Prostate gland (tissue), 2 donors: ENCODE measurements at places on chromosomes 2 and 18.
A peak's percentile ranks its signal among the peaks of the same experiment; 100 is the strongest.

DNA sequence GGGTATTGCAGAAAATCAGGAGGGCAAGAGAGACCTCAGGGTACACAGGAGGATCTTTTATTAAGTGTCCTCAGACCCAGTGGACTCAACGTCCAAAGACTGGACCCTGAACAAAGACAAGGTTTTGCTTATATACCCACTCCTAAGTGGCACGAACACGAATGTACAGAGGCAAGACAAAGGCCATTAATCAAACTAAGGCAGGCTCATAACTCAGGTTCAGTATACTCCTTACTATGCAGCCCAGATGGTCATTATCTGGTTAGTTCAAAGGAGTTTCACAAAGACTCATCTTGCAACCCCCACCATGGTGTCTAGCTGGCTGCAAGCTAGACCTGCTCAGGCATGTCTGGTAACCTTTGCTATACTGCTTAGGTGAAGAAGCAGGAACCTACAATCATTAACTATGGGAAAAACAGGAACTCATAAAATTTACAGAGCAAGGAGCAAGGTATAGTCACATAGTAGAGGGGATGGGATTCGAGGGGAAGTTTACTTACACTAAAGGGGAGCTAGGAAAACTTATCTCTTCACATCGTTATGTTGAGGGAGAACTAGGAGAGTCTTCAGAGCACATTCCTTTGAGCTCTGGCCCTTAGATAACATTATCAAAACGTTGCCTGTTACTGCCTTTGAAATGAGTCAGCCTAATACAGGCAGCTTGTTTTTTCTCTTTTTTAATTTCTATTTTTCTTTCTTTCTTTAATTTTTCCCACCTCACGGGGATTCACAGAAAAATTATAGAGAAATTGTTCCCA, 33.9 kb downstream of the SLC4A3 start:
- no peak for DNase-seq
- H3K27me3 ChIP-seq: no peaks in the 10 kb centered on the region
- H3K36me3 ChIP-seq: no peaks in the 10 kb centered on the region
- no peaks in the 10 kb centered on the region for H3K4me1 ChIP-seq
- no peak overlapping the region for H3K27ac ChIP-seq

DNA sequence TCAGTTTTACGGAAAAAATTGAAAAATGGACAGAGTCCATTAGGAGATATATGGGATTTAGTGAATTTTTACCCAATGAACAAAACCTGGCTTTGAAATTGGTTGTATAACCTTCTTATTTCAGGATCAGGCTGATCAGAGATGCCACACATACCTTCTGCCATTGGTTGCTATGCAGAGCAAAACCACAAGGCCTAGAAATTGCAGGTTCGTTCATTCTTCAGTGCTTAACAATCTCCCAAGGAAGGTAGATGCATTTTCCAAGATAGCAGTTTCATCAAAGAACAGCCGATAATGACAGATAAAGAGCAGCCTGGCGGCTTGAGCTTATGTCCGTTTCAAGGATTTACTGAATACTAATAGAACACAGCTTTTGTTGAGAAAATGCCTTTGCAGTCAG, 868.8 kb downstream of the EPHA4 start:
- H3K27ac ChIP-seq: no peak overlapping the region
- H3K36me3 ChIP-seq: no peaks in the 10 kb centered on the region
- H3K4me1 ChIP-seq: no peaks in the 10 kb centered on the region
- no peaks in the 10 kb centered on the region for H3K27me3 ChIP-seq
- no peak overlapping the region for H3K4me3 ChIP-seq

DNA sequence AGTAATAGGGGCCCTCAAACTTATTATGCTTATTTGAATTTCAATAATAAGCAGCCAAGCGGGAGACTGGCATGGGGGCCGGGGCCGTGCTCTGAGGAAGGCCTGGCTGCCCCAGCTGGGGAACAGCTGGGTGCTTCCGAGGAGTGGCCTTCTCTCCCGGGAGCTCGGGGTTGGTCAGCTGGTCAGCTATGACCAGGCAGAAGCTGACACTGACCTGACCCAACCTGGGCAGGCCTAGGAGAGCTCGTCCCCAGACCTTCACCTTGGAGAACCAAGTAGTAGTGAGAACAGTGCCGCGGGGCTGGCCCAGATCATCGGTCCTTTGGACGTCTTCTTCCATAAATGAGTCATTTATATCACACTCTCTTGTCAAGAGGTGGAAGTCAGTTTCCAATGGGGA, 36.1 kb downstream of the RRM2 start:
- no peak overlapping the region for H3K4me3 ChIP-seq
- H3K27ac ChIP-seq: no peak overlapping the region
- DNase-seq: no peak
- no peaks in the 10 kb centered on the region for H3K27me3 ChIP-seq
- no peaks in the 10 kb centered on the region for H3K36me3 ChIP-seq

DNA sequence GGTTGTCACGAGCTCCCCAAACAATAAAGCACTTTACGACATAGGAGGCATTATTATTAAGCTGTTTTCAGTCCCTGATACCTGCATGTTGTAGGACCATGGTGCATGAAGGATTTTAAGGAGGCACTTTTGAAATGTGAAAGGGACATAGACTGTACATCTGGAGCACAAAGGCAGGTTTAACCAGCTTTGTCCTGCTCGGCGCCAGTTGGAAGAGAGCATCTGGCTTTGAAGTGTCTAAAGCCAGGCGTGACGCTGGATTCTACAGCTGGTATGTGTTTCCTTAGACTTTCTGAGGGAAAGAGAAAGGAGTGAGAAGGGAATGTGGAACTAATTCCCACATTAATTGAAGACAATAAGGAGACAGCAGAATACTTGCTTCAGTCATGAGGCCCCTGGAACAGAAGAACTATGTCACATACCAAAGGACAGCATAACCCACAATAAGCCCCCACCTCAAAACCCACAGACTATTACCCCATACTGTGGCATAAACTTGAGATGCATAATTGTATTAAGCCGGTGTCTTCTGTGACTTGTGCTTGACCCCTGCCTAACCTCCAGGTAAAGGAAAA, 381.0 kb upstream of the MEX3C start:
- no peak for DNase-seq
- H3K27ac ChIP-seq: no peak overlapping the region
- H3K4me1 ChIP-seq: no peaks in the 10 kb centered on the region
- no peak overlapping the region for H3K4me3 ChIP-seq

DNA sequence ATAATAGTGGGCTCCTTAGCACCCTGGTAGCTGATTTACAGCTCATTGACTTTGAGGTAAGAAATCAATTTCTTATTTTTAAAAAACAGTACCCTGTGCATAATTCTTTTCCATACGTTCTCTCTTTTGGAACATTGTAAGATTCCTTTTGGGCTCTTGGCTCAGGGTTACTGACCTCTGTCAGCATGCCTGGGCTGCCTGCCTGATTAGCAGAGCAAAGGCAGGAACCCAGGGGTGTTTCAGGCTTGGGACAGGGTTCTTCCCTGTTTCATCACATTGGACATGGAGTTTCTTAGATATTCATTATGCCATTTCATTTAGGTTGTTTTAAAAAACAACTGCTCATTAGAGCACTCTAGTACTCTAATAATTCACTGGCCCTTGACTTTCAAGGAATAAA, 73.8 kb upstream of the ITM2C start:
- H3K27me3 ChIP-seq: no peaks in the 10 kb centered on the region
- H3K4me3 ChIP-seq: no peak overlapping the region
- H3K27ac ChIP-seq: no peak overlapping the region
- H3K4me1 ChIP-seq: peaks cover 8% of the 10 kb centered on the region
- no peaks in the 10 kb centered on the region for H3K36me3 ChIP-seq

- no peaks in the 10 kb centered on the region for H3K27me3 ChIP-seq
- peaks cover 32% of the 10 kb centered on the region for H3K4me1 ChIP-seq
- peak overlapping the region; percentile 70 for H3K4me3 ChIP-seq
- peak overlapping the region; percentile 91 for H3K27ac ChIP-seq
- H3K36me3 ChIP-seq: no peaks in the 10 kb centered on the region
Measured at GRCh38 chr18:48947092-48947491, 3.7 kb downstream of the SMAD7 start.

DNA sequence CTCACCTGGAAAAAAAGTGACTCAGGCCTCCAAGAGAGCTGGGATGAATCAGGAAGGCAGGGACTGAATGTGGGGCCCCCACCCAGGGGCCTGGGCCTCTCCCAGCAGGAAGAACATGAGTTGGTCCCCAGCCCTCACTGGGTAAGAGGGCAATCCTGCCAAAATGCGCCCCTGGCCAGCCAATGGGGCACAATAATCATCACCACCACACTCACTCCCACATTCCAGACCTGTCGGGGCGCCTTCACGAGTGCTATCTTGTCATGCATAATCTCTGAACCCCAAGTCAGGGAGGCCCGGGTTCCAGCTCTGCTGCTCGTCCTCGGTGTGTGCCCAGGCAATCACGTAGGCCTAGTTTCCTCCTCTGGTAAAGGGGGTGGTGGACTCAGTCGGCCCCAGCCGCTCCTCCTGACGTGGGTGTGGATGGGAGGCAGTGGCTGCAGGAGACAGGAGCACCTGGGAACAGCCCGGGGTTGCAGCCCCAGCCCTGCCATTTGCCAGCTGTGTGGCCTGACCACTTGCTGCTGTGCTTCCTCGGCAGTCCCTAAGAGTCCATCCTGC, 115.1 kb downstream of the CYP26B1 start:
- no peak for DNase-seq
- H3K4me1 ChIP-seq: no peaks in the 10 kb centered on the region
- no peak overlapping the region for H3K4me3 ChIP-seq
- H3K27ac ChIP-seq: no peak overlapping the region
- H3K36me3 ChIP-seq: no peaks in the 10 kb centered on the region

GRCh38 chr2:210177769-210178168, 6.6 kb upstream of the KANSL1L start:
- no peak overlapping the region for H3K27ac ChIP-seq
- no peaks in the 10 kb centered on the region for H3K36me3 ChIP-seq
- DNase-seq: no peak
- no peak overlapping the region for H3K4me3 ChIP-seq
- no peaks in the 10 kb centered on the region for H3K4me1 ChIP-seq

DNA sequence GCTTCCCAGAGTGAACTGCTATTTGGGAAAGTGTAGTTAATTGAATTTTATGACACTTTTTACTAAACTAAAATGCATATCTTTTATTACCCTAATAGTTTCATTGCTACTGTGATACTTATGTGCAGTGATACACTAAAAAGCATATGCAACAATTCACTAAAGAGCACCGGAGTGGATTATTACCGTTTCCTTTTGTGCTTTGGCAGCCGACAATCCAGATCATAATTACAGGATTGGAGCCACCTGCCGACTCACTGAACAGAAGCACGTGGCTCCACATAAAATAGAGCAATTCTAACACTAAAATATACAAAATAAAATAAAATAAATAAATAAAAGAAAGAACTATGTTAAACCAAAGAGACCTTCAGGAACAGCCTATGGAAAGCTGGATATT, 583.4 kb downstream of the NRXN1 start:
- no peak overlapping the region for H3K4me3 ChIP-seq
- no peak for DNase-seq
- H3K27ac ChIP-seq: no peak overlapping the region
- no peaks in the 10 kb centered on the region for H3K4me1 ChIP-seq
- H3K27me3 ChIP-seq: no peaks in the 10 kb centered on the region

DNA sequence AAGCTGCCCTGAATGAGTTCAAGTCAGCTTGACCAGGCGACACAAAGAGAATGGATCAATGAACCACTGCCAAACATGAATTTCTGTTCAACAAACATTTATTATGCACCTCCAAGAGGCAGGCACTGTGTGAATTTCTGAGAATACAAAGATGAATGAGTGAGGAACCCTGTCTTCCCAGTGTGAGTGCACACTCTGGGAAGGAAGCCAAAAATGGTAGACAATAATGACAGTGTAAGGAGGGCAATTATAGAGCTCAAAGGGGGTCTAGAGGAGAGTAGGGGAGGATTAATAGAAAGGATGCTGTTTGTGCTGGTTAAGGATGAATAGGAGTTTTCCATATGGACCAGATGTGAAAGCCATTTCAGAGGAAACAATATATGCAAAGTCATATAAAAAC, 213.4 kb downstream of the DCC start:
- no peaks in the 10 kb centered on the region for H3K4me1 ChIP-seq
- H3K27me3 ChIP-seq: no peaks in the 10 kb centered on the region
- H3K36me3 ChIP-seq: no peaks in the 10 kb centered on the region
- no peak overlapping the region for H3K27ac ChIP-seq
- no peak for DNase-seq
- no peak overlapping the region for H3K4me3 ChIP-seq
